ENCODE measurements at places on chromosomes 6 and 20.

DNA sequence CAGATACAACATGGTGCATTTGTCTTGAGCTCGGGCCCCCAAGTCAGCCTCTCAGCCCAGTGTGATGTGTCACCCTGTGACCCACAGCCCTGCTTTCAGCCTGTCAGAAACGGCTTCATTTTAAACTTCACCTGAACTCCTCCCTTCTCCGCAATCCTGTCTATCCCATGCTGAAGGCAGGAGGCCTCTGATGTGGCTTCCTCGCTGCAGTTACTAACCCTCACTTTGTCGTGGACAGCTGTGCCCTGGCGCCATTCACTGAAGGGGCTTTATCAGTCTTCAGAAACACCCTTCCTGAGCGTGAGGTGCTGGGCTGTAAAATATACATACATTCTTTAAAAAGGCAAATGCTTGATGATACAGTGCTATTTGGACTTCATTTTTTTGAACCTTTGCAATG is 7.9 kb upstream of the ENTPD6 start:
- no peak for DNase-seq

- no peak for DNase-seq
These were observed 86.0 kb upstream of the SALL4 start for GRCh38 chr20:51888291-51888690.

DNA sequence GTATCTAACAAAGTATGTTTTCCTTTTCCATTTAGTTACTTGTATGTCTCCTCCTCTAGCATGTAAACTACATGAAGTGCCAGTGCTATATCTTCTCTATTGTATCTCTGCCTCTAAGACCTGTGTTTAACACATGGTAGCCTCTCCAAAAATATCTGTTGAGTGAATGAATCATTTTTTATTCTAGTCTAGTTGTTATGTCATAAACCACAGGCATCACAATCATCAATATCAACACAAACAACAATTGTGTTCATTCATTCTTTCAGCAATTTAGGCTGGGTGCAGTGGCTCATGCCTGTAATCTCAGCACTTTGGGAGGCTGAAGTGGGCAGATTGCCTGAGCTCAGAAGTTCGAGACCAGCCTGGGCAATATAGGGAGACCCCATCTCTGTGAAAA is 111.6 kb upstream of the EYA4 start:
- DNase-seq: no peak

- no peak for DNase-seq
These were observed 8.5 kb downstream of the MOXD1 start for GRCh38 chr6:132392792-132393191.

DNA sequence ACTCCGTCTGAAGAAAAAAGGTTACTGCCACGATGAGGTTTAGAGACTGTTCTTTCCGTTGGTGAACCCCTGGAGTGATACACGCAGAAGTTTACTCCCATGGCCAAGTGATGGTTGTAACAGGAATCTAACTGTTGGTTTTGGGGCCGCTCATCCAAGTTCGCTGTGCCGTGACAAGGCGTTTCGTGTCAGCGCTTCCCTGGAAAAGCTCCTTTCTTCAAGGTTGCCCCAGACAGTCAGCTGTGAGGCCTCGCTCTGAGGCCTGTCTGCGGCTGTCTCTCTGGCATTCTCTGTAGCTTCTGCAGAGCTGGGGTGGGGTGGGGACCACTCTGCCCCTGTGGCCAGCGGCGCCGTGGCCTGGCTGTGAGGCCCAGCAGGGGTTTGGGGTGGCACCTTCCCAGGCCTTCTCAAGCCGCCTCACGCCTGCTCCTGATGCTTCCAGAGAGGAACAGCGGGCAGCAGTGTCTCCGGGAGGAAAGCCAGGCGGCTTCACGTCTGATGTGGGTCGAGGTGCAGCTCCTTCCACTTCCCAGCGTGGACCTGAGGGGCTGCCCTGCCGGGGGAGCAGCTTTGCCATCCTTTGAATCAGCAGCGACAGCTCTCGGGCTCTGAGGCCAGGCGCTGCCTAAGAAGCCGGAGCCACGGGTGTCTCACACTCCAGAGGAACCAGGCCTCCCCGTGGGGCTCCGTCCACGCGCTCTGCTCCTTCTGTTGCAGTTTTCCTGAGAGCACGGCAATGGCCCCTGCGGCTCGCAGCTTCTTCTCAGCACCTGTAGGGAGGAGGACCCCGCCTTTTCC is 76.2 kb downstream of the SMOC2 start:
- no peak for DNase-seq

- DNase-seq: peak; percentile 1
These were observed 674 bp downstream of the MAPK14 start for GRCh38 chr6:36028088-36028876.

DNA sequence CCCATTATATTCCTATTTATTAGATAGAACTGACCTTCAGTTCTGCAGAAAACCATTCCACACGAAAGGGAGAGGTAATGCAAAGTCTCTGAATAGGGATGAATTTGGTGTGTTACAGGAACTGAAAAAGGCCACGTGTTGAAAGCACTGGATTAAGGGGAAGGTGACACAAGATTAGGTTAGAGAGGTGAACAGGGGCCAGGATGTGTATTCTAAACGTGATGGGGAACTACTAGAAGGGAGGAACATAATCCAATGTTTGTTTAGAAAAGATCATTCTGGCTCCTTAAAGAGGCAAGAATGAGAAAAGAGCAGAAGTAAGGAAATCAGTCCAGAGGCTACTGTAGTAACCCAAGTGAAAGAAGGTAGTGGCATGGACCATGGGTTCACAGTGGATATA is 6.3 kb upstream of the ZKSCAN8 start:
- DNase-seq: no peak

- DNase-seq: peak; percentile 56
These were observed at the start of gene MRPS18A for GRCh38 chr6:43687437-43688347. TSS of gene MRPS18A (minus strand) at chr6:43687791. CDS start at chr6:43687779, 12 bp downstream.

DNA sequence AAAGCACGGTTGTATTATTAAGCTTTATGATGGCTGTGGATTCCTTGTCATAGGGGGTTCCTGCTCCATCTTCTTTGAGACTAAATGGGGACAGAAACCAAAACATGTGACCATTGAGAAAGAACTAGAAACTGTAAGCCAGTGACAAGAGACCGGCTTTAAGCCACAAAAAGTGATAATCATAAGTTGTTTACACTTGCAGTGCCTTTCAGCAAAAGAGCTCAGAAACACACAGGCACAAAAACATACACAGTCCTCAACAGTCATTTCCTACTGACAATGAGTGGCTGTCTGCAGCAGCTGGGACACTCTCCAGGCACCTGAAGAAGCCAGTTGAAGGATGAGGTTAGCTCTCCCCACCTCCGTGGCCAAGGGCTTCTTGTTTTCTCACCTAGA is 20.0 kb upstream of the UBE2J1 start:
- DNase-seq: no peak

DNA sequence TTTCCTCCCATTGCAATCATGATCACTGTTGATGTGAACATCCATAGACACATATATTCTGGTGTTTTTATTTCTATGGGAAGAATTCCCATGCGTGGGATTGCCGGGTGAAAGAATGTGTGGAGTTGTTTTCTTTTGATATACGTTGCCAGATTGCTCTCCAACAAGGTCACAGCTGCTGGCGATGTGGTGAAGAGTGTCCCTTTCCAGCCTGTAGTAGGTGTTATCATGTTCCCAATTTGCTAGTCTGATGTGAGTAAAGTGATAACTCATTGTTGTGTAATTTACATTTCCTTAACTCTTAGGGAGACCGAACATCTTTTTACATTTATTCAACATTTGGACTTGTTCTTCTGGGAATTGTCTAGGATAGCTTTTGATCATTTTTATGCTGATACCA is 14.5 kb upstream of the ELMO2 start:
- DNase-seq: no peak

- DNase-seq: no peak
These were observed 112.8 kb upstream of the TSHZ2 start for GRCh38 chr20:52859156-52859876.

DNA sequence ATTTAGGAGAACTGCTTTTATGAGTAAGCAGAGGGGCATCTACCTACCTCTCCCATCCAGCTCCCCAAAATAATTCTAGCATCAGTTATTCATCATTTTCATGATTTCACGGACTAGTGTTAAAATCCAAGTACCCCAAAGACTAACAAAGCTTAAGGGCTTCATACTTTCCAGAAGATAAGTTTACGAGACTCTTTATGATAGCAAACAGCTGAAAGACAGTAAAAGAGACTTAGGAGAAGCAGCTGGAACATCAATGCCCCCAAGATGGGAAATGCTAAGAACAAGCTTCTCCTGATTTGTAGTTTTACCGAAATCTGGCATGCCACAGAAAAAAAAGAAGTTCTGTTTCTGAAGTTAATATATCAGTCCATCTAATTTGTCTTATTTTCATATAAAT is 70.0 kb downstream of the COL12A1 start:
- DNase-seq: no peak

GRCh38 chr6:158850807-158851115 is 31.6 kb upstream of the EZR start:
- no peak for DNase-seq

- no peak for DNase-seq
These were observed 326.5 kb downstream of the RNGTT start for GRCh38 chr6:88636871-88637270.

DNA sequence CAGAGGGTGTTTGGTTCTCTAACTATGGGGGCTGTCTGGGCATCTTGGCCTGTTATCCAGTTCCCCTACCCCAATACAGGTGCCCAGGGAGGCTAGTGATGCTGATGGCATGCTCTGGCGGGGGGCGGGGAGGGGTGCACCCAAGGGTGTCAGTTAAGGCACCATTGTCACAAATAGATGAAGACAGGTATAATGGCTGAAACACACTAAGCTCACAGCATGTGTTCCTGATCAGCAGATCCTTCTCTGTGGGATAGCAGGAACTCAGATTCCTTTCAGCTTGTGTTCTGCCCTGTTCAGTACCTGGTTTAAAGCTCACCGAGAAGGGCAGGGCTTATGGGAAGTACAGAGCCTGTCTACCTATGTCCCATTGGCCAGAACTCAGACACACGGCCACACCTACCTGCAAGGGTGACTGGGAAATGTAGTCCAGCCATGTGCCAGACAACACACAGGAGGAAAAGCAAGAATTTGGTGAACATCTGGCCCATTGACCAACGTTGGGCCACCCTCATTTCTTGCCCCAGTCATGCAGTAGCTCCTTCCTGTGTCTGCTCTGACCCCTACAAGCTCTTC is 3.4 kb upstream of the RSPO4 start:
- no peak for DNase-seq

GRCh38 chr20:3237958-3238615 is 903 bp downstream of the SLC4A11 start:
- DNase-seq: no peak
